Stimulated activated CD8-positive, alpha-beta memory T cell treated with anti-CD3 and anti-CD28 coated beads, Interleukin-7, amount 100 ng/mL, for 48 hours (primary cell): ENCODE measurements at places on chromosomes 7 and 10.

- DNase-seq, result no peak
Observed at GRCh38 chr7:22433710-22434460, 66.1 kb downstream of the STEAP1B start.

DNA sequence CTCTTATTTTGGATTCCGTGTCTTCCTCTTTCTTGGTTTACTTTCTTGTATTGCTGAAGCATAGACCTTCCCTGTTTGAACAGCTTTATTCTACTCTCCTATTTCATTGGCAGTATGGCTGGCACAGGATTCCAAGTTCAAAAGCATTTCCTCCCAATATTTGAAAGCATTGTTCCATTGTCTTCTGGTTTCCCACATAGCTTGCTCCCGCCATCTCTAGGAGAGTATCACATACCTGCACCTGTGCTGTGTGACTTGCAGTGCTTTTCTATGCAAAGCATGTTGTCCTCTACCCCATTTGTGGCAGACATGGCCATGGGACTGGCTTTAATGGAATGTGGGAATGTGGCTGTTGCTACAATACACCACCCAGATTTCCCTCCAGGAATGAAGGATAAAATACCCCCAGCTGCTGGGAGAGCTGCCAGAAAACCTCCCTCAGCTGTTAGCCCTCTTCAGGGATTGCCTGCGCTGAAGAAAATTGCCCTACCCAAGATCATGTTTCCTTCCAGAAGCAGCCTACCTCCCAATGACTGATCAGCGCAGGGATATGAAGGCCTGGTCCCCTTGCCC, 6.9 kb upstream of the MYOF start:
- no peak for DNase-seq

- DNase-seq, result no peak
Observed at GRCh38 chr10:111079781-111080180, 3.0 kb downstream of the ADRA2A start.

DNA sequence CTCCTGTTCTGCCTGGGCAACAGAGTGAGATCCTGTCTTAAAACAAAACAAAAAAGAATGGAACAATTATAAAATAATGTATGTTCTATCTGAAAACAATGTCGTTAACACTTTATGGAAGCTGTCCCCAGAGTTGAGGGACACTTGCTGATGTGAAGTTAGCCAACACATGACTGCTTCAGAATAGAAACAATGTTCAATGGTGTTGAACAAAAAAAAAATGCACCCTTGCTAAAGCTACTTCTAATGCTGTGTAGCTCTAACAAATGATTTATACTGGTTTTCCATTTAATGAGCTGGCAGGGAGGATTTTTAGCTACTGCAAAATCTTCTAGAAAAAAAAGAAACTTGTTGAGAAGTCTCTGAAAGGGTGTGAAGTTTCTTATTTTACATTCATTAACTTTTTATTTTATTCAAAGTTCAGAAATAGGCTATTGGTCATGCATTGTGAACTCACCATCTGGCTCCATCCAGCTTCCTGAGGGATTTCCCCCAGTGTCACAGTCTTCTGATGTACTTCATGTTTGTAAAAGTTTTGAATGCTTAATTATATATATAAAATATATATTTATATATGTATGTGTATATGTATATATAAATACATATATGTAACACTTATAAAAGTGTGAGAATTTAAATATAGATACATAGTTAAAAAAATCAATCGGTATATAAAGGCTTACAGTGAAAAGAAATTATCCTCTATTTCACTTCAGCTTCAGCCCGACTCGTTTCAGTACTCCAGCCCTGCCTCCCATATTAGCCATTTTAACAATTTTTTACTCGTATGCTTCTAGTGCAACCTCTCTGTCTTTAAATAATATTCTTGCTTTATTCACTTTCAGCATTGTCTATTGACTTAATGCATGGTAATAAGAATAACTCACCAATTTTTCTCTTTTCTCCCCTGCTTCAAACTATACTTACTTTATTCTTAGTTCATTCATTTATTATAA, 35.0 kb downstream of the HDAC9 start:
- DNase-seq, result no peak

GRCh38 chr7:135233570-135233969, at the start of gene STRA8:
Gene STRA8 (plus strand): TSS chr7:135233838. CDS start chr7:135240525, 6,687 bp downstream.
- no peak for DNase-seq

- DNase-seq, result no peak
Observed at GRCh38 chr7:39083781-39084180, 106.1 kb downstream of the POU6F2 start.

DNA sequence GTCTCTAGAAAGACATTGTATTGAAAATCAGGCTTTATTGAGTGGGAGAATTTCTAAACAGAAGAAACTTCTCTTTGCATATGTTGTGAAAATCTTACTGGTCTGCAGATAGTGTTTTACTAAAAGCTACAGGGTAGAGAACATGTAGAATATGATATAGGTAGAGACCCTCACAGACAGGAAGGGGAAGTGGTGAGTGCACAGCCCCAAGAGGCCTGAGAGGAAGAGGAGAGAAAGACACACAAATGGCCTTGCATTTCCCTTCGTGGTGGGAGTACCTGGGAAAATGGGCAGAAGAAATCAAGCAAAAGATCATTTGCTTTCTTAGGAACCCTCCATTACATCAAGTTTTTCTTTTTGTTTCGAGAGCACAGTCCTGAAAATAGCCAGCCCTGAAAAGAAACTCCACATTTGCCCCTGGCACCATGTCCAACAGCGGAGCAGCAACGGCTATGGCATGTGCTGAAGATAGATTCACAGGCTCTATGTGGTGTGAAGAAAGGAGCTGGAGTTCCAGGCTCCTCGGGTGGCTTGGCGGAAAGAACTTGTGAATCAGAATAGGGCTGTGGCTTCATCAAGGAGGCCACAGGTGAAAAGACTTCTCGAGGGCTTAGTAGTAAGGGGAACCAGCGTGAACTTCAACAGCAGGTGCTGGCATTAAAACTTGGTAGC, 143.5 kb downstream of the CALCR start:
- no peak for DNase-seq
